CD4-positive, alpha-beta T cell (primary cell): ENCODE measurements at places on chromosomes 2 and 18.

- no peak for DNase-seq
Observed at GRCh38 chr2:160379399-160379798, 114.2 kb downstream of the RBMS1 start.

DNA sequence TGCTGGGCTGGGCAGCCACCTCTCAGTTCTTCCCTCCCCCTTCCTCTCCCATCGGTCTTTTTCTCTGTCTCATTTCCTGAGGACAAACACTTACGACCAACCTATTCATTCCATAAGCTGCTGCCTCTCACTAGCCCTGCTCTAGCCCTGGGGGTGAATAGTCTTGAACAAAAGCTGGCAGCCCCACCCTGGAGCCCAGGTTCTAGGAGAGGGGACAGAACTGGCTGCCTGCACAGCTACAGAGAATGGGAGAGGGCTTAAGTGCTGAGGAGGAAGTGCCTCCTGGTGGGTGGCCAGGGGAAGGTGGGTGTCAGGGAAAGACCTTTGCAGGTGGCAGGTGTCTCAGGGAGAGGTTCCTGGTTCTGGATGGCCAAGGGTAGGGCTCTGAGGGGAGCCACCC lies 22.8 kb downstream of the ANO7 start:
- DNase-seq = no peak

- no peak for DNase-seq
Observed at GRCh38 chr2:197278799-197279763, 31.5 kb downstream of the ANKRD44 start.

DNA sequence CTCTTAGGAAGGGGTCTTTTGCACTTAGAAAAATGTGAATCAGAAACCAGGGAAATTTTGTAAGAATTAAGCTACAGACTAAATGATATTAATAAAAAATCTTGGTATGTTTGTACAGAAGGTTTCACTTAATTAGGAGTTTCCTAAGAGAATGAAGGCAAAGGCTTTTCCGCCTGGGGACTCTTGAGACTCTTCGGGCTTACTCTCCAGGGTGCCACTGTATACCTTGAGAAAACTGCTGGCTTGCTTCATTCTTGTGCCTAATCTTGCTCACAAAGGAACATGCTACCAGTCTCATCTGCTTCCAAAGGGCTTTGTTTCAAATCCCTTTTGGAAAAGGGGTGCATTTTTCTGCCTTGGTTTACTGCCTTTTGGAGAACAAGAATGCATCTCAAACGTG lies 49.5 kb downstream of the ACTR2 start:
- no peak for DNase-seq

- DNase-seq = no peak
Observed at GRCh38 chr2:141697035-141697434, 433.8 kb downstream of the LRP1B start.

DNA sequence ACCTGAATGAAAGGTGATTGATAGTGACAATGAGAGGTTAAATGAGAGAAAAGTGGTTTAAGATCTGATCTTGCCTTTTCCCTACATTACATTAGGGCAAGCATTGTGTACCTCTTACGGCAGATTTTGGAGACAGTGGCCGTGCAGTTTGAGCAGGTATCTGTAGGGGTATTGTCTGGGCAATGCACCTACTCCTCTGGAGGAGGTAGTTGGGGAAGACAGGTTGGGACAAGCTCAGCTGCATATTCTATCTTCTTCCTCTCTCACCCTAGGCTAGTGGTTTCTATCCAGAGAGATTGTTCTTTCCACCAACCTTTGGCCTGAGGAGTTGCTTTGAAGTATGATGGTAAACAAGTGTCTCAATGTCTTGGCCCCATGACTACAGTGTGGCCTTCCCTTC lies 323.2 kb downstream of the CYP26B1 start:
- DNase-seq = no peak

DNA sequence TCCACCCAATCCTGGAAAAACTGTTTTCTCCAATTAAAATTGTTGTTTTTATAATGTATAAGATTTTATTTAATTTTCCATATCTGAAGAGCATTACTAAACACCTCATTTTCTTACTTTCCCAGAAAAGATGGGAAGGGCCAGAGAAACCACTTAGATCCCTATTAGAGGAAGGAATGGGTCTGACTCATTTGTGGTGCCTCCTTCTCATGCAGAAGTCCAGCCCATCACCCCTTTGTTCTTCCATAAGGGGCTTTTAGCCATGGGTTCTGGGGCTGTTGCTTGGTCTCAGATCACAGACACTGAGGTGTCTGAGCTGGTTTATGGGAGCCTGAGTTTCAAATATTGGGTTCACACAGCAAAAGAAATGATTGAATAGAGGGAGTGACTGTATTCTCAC lies 152.2 kb downstream of the ESCO1 start:
- no peak for DNase-seq

GRCh38 chr2:152624805-152625204 lies 92.5 kb downstream of the PRPF40A start:
- DNase-seq = no peak
